ENCODE measurements at places on chromosomes 4 and X.

- no peak for DNase-seq
Observed at GRCh38 chr4:139907001-139907809, 241.6 kb downstream of the MGST2 start.

DNA sequence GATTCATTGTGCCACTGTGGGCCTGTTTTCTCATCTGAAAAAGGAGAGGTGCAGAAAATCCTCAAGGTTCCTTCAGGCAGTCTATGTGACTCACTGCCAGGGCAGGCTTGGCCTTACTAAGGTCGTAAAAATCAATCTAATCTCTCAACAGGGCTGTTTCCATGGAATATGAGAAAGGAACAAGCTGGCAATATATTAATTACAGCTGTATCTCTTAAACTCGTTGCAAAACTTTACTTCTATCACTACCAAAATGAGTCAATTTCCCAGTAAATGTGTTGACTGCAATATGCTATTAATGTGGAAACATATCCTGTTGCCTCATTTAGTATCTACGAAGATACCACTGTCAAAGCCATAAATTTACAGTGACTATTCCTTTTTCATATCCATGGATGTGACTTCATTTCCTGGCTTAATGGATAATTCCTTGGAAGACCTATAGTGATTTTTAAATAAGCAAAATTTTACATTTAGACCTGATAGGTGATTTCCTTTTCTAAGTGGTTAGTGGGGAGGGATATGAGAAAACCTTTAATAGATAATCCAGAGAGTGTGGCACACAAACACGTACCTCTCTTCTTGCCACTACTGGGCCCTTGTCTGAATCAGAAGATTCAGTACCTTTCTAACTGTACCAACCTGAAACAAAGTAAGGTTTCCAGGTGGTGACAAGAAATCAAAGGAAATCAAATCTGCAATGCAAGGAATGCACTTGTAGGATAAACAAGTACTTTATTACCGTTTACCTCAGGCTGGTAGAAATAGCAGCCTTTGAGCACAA is 127.4 kb upstream of the FTHL17 start:
- DNase-seq: no peak

DNA sequence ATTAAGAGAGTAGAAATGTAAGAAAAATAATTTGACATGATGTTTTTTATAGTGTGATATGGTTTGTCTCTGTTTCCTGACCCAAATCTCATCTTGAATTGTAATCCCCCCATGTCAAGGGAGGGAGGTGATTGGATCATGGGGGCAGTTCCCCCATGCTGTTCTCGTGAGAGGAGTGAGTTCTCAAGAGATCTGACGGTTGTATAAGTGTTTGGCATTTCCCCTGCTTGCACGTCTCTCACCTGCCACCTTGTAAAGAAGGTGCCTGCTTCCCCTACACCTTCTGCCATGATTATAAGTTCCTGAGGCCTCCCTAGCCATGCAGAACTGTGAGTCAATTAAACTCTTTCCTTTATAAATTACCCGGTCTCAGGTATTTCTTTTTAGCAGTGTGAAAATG is 34.8 kb upstream of the EXOC1L start:
- no peak for DNase-seq

GRCh38 chr4:17780501-17781299 is 721 bp downstream of the FAM184B start:
- DNase-seq: no peak

- DNase-seq: no peak
Observed at GRCh38 chr4:93732509-93732908, 96.0 kb upstream of the ATOH1 start.
